Fibroblast of the aortic adventitia (primary cell): ENCODE measurements at places on chromosomes 6 and 20.
A peak's percentile ranks its signal among the peaks of the same experiment; 100 is the strongest.

- DNase-seq: no peak
Measured at GRCh38 chr20:22496817-22497216, 87.6 kb downstream of the FOXA2 start.

DNA sequence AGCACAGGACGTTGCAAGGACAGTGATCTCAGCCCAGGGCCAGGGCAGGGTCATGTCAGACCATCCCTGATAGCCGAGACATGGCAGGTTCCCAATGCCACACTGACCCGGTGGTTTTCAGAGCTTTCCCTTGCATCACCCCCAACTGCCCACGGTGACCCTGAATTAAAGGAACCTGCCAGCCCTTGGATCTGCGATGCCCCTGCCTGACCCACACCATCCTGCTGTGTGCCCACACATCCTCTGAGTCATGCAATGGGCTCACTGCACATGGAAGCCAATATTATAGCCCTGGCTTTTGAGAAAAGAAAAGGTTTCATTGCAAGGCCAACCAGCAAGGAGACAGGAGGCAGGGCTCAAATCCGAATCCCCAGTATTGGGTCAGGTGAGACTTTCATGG, 132.6 kb upstream of the CST7 start:
- DNase-seq: no peak

DNA sequence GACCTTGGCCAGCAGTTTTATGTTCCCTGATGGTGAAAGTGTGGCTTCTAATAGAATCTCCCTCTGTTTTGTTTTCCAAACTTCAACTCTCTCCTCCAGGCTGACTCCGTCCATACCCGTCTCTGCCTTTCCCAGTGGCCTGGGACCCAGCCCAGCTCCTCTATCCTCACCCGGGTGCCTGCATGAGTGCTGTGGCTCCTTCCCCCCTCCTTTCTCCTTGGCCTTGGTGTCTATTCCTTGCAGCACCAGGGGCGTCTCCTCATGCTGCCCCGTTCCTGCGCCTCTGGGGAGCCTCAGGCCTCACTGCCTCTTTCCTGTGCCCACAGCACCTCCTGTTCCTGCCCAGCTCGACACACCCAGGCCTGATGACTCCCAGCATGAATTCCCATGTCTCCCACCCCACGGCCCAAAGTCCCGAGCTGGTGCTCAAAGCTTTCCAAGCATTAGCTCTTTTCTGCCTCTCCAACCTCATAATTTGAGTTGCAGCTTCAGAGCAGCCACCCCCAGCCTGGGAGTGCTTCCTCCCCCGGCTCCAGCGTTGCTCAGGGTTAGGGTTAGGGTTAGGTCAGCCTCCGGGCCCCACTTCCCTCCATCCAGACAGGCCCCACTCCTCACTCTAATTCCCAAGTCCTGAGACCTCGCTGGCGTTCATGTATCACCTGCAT, 56.3 kb upstream of the AFDN start:
- no peak for DNase-seq

DNA sequence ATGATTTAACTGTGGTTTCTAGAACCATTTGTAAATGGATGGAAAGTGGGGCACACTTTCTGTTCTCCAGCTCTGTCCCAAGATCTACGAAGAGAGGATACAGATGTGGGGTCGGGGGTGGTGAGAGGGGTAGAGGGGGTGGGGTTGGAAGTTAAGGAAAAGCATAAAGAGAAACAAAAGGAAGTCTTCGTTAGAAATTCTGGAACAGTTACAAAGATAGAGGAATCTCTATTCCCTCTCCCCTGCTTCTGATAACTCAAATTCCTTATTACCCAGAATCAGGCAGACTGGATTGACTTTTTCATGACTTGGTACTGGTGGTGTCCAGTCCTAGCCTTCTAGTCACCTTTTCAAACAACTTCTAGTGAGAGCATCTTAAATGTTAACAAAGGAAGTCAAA, 4.9 kb downstream of the GCM1 start:
- no peak for DNase-seq

GRCh38 chr6:102127253-102127652, 733.7 kb downstream of the GRIK2 start:
- no peak for DNase-seq

DNA sequence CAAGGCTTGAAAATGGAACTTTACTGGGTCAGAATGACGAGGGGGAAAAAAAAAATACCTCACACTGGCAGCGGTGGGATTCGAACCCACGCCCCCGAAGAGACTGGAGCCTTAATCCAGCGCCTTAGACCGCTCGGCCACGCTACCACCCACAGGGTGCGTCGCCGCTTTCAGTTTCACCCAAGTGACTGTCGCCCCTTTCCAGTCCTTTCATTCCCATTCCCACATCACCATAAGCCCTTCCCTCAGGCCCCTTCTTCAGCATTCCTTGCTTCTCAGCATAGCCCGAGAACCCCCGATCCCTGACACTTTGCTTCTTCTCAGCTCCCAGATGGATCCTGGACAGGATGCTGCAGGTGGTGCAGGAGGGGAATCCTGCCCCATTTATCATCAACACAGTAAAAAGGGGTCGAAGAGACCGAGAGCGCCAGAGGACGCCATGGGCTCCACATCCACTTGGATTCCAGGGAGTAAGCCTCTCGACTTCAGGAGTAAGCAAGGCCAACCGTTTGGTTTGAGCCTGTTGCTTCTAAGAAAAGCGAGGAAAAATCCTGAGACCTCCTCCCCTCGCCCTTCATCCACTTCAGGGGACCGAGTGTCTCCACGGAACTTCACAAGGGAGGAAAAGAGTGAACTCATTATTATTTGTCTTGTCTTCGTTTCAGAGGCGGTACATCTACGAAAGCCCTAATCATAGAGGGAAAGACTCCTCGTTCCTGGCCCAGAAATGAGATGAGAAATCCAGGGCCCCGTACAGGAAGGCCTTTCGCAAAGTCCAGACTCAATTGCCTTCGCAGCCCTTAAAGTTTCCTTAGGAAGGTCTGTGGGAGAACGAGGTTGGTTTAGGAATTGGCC, 20.0 kb upstream of the TRIM27 start:
- peak; percentile 74 for DNase-seq

DNA sequence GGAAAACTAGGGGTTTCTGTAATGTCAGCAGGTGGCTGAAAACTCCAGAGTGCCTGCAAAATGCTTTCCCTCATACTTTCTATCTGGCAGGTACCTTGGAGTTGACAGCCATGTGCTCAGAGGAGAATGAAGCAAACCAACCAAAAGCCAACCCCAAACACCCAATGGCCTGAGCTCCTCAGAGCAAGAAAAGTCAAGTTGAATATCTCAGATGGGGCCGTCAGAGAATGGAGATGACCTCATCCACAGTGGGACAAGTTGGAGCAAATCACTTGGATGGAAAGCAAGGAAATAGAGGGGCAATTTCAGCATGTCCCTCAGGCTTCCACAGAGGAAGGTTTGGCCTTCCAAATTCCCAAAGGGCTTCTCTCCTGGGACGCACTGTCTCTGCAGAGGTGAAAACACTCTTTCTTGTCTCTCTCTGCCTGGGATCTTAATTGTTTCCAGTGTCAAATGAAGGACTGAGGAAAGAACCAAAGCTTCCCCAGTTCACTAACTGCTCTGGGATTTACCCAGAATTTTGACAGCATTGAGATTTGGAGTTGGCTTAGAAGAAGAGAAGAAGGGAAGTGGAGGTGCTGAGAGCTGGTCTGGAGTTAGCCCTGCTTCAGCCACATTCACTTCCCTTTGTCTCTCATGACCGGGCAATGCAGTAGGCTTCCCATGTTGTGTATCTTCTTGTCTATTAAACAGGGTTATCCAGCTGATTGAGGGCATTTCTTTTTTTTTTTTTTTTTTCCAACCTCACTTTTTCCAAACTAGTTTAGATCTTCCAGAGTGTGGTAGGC, 42.2 kb downstream of the PRND start:
- no peak for DNase-seq

DNA sequence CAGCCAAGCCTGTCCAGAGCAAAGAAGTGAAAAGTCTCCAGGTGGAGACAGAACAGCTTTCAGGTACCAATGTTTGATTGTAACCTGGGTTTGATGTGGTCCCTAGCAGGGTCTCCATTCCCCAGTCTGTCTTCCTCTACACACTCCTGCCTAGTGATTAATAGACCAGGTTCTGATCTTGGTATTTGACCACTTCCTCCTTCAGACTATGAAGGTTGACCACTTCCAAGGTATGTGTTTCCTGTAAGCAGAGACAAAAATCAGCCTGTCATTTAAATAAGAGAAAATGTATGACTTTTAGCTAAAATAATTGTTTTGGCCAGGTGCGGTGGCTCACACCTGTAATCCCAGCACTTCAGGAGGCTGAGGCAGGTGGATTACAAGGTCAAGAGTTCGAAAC, 41.8 kb upstream of the TOP1 start:
- no peak for DNase-seq

DNA sequence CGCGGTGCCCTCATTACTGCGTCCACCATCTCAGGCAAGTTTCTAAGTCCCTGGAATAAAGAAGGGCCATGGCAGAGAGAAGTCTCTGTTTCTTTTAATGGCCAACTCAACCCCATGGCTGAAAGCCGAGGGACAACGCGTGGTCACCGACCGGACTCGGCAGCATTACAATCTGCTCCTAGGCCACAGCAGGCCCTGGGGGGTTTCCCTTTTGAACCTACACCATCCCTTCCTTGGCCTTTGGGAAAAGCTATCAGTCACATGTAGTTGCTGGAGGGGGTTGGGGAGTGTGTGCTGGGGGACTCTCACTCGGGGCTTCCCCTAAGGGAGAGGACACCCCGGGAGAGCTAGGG, 11.1 kb upstream of the FAM83C start:
- no peak for DNase-seq

GRCh38 chr6:122129313-122130025, 270.0 kb upstream of the HSF2 start:
- DNase-seq: no peak

- DNase-seq: no peak
Measured at GRCh38 chr6:35831257-35832007, 26.3 kb downstream of the LHFPL5 start.

DNA sequence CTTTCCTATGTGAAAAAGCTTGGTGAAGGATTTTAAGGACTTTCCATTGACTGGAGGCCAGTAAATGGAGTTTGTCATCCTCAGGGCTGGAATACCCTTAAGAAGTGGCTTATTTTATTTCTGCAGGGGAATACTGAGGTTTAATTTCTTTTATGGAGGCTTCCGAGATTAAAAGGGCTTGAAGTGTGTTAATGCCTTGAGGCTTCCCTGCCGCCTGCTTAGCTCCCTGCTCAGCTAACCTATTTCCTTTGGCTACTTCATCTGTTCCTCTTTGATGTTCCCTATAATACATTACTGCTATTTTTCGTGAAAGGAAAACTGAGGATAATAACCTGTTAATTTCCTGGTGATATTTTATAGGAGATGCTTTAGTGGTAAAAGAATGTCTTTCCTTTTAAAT, 44.2 kb downstream of the HLA-DPB1 start:
- DNase-seq: no peak

DNA sequence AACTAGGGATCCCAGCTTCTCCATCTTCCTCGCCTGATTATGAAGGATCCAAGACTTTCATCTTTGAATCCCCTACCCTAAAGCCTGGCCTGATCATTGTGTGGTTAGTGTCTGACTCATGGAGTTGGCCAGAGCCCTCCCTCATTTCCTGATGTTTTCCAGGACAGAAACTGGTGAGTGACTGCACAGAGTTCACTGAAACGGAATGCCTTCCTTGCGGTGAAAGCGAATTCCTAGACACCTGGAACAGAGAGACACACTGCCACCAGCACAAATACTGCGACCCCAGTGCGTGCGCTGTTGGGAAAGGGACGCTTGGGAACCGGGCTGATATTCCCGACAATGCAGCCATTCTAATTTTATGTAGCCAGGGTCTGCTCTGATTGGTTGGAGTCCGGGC, 4.0 kb downstream of the CD40 start:
- peak; percentile 63 for DNase-seq

GRCh38 chr6:109644131-109644530, 46.9 kb downstream of the AK9 start:
- no peak for DNase-seq

DNA sequence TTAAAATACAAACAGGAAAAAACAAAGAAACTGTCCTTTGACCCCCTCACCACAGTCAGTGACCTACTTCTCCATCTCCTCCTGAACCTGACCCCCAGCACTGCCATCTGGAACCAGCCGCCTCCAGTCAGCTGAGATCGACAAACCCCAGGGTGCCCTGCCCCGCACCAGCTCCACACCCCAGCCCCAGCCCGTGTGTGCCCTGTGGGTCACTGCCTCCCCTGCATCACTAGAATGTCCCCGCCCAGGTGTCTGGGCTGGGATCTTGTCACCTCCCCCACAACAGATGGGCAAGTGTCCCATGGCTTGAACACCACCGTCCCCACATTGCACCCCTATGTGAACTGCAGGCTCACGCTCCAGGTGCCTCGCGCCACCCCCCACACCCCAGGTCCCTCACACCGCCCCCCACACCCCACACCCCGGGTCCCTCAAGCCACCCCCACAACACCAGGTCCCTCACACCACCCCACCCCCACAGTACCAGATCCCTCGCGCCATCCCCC, 13.3 kb downstream of the TAF4 start:
- DNase-seq: no peak

- peak; percentile 8 for DNase-seq
Measured at GRCh38 chr6:99426451-99426757, 1.3 kb upstream of the PNISR start.

DNA sequence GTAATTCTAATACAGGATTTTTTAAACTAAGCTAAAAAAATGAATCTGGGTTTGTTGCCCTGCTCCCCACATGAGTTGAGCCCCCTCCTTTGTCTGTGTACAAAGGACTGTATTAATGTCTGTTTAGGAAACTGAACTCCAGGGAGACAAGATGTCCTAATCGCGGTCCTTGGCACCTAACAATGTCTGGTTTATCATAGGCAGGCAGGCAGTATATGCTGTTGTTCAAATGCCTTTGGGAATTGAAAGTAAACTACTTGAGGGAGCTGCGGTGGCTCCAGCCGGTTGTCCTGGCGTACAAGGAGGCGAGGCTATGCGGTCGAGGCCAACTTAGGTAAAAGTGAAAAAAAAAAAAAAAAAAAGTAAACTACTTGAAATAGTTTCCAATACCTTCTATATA, 98.5 kb downstream of the TULP4 start:
- no peak for DNase-seq

- no peak for DNase-seq
Measured at GRCh38 chr6:37589941-37590340, 90.2 kb upstream of the CCDC167 start.

DNA sequence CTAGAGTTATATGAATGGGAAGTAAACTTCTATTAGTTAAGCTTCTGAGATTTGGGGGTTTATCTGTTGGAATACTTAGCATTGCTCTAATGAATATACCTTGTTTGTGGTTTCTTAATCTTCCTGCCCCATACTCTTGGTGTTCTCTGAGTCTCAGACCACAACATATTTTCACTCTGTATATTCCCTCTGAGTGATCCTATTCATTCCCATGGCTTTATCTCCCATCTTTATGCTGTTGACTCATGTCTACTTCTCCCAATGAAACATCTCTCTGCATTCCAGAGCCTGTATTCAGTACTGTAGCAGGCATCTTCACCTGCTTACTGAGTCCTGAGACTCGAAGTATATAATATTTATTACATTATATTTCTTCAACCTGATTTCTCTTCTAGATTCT, 283.7 kb upstream of the MAP3K7 start:
- no peak for DNase-seq

DNA sequence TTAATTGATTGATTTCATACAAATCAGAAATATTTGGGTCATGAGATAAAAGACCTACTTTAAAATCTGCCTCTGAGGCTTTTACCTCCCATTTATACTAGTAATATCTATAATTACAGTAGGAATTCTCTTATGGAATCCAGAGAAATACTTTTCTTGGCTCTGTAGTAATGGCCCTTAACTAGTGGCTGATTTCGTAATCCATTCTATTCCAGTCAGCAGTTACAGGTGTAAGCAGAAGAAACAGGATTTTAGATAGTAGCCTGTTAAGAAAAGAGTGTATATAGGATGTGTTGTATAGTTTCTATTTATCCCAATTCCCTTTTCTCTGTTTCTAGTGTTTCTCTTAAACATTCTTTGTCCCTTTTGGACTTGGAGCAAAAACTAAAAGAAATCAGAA, 21.2 kb downstream of the PEX3 start:
- no peak for DNase-seq
